ENCODE measurements at places on chromosomes 7 and 10.

GRCh38 chr10:29472301-29473086 is 162.3 kb downstream of the SVIL start:
- DNase-seq = no peak

DNA sequence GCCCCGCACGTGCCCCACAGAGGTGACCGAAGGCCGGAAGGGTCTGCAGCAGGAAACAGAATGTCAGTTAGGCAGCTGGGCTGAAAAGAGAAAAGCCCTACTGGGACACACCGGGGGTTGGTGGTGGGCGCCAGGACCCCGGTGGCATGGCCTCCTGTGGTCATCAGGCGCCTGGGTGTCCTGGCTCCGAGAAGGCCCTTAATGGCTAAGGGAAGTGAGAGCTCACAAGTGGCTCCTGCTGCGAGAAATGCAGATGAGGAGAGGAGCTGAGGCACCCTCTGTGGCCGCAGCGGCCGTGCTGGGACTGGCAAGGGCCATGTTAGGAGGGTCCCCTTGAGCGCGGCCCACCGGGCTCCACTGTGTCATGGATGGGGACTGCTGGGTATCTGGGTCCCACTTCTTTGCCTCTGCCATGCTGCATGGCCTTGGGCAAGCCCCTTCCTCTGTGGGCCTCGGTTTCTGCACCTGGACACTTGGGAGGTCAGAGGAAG is 79.2 kb upstream of the GNA12 start:
- DNase-seq = no peak

- DNase-seq = peak; percentile 46
These were observed 106.8 kb downstream of the GLRX3 start for GRCh38 chr10:130243015-130243414.

- no peak for DNase-seq
These were observed 245.1 kb downstream of the STK31 start for GRCh38 chr7:23955145-23955544.

DNA sequence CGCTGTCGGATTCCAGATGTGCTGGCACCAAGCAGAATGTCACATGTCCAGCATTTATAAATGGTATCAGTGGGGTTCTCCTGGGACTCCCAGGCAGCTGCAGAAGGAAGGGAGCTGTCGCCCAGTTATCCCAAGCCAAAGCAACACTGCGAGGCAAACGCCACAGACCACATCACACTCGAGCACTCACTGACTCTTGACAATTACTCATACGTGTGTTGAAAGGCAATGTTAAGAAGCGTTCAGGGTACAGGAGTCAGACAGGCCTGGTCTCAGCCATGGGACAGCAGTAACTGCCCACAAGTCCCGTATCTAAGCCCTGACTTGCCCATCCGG is 113.4 kb downstream of the DIP2C start:
- DNase-seq = no peak

DNA sequence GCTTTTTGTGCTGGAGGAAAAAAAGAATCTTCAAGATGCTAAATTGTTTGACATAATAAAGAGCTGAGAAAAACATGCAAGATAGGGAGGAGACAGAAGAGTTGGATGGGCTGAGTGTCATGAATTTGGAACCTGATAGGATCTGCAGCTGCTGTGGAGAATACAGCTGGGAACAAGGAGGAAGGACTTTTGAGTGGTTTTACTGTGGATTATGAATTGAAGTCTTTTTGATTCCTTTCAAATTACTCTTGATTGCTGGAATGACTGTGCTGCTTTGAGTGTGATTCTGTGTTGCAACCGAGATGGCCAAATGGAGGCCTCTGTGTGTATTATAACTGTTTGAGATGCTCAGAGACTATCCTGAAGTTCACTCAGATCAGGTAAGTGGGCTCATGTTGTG is 4.0 kb downstream of the EFCAB10 start:
- DNase-seq = no peak

- DNase-seq = no peak
These were observed 81.5 kb upstream of the HPS1 start for GRCh38 chr10:98528166-98528804.

DNA sequence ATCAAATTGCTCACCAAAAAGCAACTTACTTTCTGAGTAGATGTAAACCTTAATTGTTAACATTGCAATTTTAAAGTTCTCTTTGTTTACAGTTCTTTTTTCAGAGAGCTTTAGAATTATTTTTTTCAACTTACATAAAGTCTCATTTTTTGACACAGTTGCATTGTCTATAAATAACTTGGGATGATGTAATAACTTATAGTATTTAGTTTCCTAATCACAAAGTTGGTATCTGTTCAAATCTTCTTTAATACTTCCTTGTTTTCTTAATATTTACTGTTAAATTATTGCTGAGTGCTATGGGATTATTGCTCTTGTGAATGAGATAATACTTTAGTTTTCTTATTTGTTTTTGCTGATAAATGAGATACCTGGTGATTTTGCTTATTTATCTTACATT is 18.9 kb upstream of the SUV39H2 start:
- DNase-seq = peak; percentile 22

DNA sequence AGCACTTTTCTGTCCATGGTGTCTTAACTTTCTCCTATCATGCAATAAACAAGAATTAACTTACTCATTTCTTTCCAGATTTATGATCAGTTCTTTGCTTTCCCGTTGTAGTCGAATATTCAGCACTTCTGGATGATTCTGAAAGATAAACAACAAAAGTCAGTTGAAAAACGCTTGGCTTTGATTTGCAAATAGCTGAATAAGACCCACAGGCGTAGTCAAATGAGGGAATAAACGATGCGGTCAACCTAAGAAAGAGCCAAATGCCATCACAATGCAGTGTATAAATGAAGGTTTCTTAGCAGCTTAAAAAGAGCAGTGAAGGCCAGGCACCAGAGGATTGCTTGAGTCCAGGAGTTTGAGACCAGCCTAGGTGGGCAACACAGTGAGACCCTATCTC is 109.4 kb downstream of the ADAM12 start:
- DNase-seq = no peak

DNA sequence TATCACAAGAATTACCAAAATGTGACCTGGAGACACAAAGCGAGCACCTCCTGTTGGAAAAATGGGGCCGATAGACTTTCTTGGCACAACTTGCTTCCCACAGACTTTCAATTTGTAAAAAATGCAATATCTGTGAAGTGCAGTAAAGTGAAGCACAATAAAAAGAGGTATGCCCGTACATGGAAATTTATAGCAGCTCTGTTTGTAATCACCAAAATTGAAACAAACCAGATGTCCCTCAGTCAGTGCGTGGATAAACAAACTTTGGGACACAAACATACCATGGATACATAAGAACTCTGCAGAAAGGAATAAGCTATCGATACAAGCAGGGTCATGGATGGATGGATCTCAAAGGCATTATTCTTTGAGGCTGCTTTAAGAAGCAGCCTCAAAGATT is 33.6 kb downstream of the ARID5B start:
- no peak for DNase-seq

GRCh38 chr10:117004227-117005025 is 561 bp downstream of the SHTN1 start:
- DNase-seq = no peak

GRCh38 chr7:94972296-94972695 is 64.9 kb downstream of the PPP1R9A start:
- no peak for DNase-seq

- no peak for DNase-seq
These were observed 584.8 kb upstream of the NRP1 start for GRCh38 chr10:33919244-33919643.

DNA sequence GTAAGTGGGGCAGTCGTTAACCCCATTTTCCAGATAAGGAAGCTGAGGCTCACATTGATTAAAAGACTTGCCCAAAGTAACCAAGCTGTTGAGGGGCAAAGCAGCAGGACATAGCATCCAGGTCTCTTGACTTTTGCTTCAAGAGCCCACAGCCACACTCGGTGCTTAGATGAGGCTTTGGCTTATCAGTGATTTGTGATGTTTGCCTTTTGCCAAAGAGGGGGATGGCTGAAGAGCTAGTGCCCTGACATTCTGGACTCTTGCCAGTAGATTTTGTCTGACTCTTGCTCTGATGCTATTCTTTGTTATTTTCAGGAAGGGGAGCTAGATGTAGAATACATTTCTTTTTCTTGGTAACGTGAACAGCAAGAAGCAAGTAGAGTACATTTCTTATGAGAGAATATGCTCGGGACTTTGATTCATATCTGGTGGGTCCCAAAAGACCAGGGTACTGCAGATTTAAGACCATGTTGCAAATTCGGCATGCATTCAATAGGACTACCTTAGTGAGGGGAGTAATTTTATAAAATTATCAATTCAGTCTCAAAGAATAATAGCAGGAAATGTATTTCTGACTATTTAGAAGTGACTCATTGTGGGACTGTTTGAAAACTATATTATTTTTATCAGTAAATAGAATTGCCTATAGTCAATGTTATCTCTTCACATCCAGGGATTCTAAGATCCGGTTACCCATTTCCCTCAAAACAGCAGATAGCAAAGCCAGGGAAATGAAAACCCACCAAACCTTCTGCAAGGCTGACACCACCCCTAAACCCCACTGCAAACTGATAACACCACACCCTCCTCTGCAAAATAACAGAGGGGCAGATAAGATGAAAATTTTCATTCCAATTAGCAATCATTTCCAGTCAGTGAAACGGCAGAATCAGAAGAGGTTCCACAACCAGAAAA is 180.0 kb upstream of the BMPER start:
- DNase-seq = no peak

GRCh38 chr7:17071866-17072265 is 190.1 kb upstream of the AGR3 start:
- DNase-seq = no peak
